Activated CD8-positive, alpha-beta memory T cell treated with anti-CD3 and anti-CD28 coated beads for 1 hour (primary cell): ENCODE measurements at places on chromosomes 13 and 19.

DNA sequence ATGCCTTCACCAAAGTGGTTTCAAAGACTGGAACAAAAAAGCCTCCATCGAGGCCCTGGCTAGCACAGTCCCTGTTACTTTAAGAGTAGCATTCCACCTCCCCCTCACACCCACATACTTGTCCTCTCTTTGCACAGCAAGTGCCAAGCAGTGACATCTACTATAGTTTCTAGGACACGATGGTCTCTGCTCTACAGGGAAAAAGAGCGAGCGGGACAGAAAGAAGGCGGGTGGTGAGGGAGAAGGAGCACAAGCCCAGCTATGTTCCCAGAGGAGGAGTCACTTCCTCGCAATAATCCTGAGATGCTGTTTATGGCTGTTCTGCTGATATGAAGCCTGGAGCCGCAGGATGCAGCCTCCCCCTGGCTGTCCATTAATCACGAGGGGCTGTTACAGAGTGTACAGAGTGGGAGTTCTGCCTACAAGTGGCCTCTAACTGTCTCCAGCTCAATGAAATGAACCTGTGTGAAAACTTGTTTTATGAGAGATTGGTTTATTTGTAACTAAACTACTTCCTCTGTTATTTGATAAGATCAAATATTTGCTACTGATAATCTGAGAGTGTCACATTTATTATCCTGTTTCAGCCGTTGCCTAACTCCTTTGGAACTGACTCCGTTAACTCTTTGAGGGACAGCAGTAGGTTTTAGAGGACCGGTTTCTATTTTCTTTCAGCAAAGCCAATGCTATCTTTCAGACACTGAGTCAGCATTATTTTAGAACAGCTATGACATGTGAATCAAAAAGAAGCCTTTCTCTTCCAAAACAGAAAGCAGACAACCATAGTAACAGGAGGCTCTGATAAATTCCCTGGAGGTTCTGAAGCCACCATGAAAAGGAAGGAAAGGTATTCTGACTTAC lies 208.0 kb downstream of the SPRY2 start:
- no peak for DNase-seq

DNA sequence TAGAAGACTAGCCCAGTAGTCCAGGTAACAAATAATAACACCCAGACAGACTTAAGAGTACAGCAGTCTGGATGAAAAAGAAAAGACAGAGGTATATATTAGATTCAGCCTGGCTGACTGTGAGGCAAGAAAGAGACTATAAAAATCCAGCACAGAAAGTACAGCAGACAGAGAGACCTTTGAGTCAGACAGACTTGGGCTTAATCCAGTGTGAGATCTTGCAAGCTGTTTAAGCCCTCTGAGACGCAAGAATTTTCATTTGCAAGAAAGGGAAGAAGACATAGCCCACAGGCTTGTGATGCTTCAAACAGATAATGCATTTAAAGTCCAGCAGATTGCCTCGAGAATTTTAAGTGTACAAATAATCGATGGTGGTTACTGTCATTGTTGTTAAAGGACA lies 471.4 kb downstream of the LIG4 start:
- DNase-seq: no peak

DNA sequence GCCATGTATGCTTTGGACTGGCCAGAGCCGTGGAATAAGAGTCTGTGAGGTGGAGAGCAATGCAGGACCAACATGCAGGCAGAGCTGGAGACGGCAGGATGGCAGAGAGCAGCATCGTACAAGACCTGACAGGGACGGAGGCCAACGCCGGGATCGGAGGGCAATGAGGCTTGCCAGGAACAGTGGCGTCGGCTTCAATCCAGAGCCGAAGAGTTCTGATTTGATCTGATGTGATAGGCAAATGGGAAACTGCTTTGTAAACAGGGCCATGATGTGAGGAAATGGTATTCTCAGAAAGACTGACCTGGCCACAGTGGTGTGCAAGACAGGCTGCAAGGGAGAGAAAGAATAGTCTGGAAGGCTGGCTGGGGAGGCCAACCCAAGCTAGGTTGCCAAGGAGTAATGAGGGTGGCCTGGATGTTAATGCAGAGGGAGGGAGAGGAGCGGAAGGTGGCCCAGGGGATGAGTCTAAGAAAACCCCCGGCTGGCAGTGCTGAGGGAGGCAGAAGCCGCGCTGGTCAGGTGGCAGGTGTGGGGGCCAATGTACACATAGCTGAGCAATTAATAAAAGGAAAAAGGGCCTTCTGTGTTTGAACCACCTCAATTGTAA lies 26.7 kb downstream of the RCBTB2 start:
- no peak for DNase-seq

- DNase-seq: no peak
Observed at GRCh38 chr19:57190301-57190700, 999 bp upstream of the ZNF264 start.

GRCh38 chr13:43085545-43085944 lies 62.2 kb downstream of the DNAJC15 start:
- no peak for DNase-seq

GRCh38 chr13:53311561-53311960 lies 282.9 kb downstream of the OLFM4 start:
- DNase-seq: no peak

GRCh38 chr19:18298601-18299000 lies 17.2 kb upstream of the JUND start:
- DNase-seq: no peak
